Mesothelial cell of epicardium (in vitro differentiated cells): ENCODE measurements at places on chromosomes 6 and 20.
A peak's percentile ranks its signal among the peaks of the same experiment; 100 is the strongest.

DNA sequence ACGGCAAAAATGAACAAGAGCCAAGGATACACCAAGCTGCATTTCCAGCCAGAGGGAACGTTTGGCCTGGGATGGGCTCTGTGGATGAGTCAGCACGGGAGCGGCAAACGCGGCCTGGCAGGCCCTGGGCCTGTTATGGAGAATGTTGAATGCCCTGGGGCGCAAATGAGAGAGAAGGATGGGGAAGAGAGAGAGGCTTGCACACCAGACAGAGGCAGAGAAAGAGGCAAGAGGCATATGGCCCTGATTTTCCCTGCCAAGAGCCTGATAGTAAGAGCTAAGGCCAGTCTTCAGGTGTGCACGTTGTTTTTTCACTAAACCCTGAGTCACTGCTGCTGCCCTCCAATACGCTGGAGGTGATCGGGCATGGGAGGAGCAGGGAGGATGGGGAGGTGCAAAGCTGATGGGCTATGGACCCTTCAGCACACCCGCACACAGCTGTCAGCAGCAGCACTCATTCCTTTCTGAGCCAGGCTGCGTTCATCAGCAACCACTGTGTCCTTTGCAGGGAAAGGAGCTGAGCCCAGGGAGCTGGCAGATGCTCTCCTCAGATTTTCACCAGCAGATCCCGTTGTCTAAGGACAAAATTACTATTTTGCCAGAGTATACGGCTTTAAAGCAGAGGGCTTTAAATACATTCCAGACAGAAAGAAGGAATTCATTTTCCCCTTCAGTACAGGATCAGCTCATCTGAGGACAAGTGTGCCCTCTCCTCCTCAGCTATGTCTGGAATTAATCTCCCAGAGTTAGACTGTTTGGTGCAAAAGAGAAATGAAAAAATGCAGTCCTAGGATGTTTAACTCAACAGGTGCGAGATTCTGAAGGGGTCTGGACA lies 61.7 kb upstream of the SLC22A23 start:
- no peak for DNase-seq

DNA sequence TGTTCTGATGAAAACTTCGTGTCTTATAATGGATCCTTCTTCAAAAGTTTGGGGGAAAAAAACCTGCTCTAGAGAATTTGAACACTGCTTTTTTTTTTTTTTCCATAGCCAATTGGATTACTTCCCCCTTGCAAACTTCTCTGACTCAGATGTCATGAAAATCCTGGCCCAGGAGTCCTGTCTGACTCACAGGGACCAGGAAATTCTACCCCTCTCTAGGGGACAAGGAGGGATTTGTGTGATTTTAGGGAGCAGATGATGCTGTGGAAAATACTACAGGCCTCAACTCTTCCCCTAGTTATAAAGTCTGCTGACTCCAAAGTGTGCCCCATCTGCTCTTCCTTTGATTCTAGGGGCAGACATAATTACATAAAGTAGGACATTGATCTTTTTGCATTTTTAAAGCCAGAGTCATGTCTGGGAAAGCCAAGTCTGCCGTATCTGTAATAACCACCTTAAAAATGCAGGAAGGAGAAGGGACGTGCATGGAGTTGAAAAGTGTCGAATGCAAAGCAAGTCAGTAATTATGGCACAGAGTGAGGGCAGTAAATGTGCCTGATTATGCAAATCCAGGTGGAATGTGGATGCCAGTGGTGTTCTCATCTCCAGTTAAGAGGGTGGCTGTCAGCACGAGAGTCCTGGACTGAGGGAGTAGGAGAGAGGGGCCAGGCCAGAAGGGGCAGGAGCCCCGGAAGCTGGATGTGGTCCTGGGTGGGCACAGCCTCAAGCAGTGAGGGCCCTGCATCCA lies 144.3 kb upstream of the SULF2 start:
- no peak for DNase-seq

DNA sequence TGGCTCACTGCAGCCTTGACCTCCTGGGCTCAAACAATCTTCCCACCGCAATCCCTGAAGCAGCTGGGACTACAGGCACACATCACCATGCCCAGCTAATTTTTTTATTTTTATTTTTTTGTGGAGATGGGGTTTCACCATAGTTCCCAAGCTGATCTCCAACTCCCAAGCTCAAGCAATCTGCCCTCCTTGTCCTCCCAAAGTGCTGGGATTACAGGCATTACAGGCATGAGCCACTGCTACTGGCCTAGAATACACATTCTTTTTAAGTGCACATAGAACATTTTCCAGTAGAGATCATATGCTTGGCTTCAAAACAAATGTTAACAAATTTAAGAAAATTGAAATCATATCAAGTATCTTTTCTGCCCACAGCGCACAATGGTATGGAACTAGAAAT lies 176.8 kb upstream of the MARCKS start:
- DNase-seq: no peak

DNA sequence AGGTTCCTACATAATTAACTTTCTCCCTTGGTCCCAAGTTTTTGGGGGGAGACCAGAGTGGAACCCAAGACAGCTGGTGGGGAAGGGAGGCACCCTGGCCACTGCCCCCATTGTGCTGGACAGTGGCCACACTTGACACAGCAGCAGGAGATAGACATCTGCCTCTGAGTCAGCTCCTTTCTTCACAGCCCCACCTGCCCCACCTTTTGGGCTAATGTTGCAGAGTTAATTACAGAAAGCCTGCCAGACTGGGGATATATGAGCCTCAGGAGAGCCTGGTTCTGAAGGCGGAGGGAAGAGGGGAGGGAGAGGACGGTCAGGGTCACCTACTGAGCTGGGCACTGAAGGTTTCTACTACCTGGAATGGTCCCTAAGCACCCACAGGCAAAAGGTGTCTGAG lies 50.6 kb downstream of the MAFB start:
- no peak for DNase-seq

DNA sequence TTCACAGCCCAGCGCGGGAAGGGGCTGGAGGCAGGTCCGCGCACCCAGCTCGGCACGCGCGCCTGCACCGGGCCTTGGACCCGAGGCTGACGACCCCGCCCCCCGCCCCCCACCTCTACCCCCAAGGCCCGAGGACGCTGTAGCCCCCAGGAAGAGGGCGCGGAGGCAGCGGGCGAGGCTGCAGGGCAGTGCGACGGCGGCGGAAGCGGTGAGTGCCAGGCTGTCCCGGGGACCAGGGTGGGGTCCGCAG lies 1.2 kb downstream of the LIME1 start:
- no peak for DNase-seq

- DNase-seq: no peak
These were observed 620.1 kb downstream of the HTR1B start for GRCh38 chr6:76843054-76843822.

- peak; percentile 84 for DNase-seq
These were observed 41.1 kb upstream of the PTGIS start for GRCh38 chr20:49608752-49609670.

- no peak for DNase-seq
These were observed 287.0 kb upstream of the SUPT3H start for GRCh38 chr6:45664707-45665106.

GRCh38 chr6:107470364-107470763 lies 11.0 kb upstream of the PDSS2 start:
- DNase-seq: no peak

- no peak for DNase-seq
These were observed 5.4 kb upstream of the ZBTB12 start for GRCh38 chr6:31907158-31907813.

- DNase-seq: no peak
These were observed 44.0 kb downstream of the LRFN2 start for GRCh38 chr6:40543146-40543545.

DNA sequence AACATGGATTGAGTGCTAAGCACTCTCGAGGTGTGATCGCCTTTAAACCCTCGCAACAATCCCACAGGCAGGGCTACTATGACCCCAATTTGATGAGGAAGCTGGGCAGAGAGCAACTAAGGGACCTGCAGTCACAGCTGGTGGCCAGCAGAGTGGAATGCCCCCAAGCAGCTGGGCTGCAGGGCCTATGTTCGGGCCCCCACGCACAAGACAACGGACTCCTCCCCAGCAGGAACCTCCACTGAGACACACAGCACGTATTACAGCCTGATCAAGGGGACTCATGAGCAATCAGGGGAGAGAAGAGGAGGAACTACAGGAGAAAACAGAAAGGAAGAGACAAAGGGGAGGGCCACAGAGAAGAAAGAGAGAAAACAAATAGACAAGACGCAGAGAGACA lies 21.7 kb downstream of the CST7 start:
- no peak for DNase-seq

DNA sequence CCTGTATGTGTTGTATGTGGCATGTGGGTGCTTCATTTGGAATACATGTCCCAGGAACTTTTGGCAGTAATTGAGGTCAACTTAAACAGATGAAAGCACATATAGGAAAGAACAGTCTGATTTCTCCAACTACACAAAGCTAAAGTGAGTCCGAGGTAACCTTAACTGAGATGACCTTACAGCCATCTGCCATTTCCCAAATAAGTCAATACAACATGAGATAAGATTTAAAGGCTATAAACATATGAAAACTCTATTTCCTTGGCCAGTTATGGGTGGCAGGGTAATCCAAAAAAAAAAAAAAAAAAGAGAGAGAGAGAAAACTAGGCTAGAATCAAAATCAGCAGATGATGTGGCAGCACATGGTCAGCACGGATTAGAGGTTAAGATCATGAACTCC lies 1068.3 kb downstream of the KHDRBS2 start:
- no peak for DNase-seq

DNA sequence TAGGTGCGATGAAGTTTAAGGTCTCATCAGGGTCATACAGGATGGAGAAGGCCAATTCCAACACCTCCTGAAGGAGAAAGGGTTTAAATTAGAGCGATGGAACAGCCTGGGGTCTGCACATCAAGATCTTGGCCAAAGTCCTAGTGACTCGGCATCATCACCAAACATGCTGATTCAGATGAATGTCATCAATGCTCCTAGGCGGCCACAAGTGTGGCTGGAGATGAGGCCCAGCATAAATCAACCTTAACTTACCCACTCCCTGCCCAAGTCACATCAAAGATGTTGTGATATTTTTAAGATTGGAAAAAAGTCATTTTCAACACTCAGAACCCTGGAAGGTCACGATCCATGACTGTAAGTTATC lies 37.5 kb downstream of the ELMO2 start:
- no peak for DNase-seq

- no peak for DNase-seq
These were observed 420.6 kb upstream of the MMS22L start for GRCh38 chr6:97703661-97704060.

GRCh38 chr20:38286586-38287531 lies 17.1 kb upstream of the BPI start:
- DNase-seq: no peak

DNA sequence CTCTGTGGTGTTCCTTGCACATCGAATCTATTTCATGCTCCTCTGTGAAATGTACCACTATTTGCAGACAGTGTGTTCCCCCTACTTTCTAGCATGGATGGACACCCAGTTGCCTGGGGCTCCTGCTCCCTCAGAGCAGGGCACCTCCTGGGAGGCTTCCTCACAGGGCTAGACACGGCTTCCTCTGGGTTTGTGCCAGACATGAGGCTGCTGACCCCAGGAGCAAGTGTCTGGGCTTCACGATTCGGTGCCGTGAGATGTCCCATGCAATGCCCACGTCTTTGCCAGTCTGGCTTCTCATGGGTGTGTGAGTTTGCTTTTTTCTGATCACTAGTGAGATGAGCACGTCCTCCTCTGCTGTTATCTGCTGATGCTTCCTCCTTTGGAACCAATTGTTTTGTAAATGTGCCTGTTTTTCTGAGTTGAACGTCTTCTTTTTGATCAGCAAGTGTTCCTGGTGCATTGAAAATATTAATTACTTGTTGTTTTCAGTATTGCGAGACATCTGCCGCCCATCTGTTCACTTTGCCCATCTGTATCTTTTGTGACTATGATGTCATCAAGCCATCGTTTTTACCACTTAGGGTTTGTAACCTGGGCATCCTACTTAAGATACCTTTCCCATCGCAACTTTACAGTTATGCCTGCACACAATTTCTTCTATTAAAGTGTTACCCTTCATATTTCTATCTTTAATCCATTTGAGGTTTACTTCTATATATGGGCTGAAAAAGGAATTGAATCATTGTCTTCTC lies 92.0 kb downstream of the TTLL2 start:
- no peak for DNase-seq

DNA sequence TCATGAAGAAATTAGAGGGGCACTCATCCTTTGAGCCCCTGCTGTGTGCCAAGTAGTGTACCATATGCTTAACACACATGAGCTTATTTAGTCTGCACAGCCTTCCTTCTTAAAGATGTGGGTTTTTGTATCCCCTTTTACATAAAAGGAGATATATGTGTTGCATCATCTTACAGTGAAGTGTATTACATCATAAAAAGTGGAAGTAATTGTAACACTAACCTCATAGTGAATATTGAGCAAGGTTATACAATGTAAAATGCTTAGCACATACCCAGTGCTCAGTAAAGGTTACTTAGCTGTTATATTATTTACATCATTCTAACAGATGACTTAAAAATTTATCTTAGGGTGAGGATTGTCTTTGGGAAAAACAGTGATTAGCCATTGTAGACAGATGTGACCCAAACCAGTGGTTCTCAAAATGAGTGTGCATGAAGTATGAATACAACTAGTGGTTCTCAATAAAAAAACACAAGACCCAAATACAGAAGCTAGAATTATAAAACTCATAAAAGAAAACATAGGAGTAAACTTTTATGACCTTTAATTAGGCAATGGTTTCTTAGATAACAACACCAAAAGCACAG lies 3.8 kb upstream of the PIGU start:
- DNase-seq: no peak

DNA sequence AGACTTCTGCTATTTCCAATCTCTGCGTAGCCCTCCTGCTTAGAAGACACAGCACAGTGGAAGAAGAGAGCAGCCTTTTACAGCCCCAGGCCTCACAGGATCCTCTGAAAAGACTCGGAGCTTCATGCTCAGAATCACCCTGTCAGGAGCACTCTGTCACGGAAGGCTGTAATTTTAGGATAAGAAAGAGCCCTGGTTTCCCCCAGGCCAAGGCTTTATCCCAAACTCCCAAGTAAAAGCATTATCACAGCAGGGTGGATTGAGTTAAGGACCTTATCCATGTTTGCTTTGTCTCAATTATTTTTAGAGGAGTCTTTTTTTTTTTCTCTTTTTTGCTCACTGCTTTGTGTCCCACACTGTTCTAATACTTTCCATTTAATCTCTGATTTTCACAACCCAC lies 39.2 kb downstream of the ANKS1A start:
- no peak for DNase-seq

GRCh38 chr6:16654701-16655100 lies 106.6 kb downstream of the ATXN1 start:
- DNase-seq: no peak

GRCh38 chr6:167985911-167986595 lies 11.4 kb upstream of the KIF25 start:
- DNase-seq: no peak

DNA sequence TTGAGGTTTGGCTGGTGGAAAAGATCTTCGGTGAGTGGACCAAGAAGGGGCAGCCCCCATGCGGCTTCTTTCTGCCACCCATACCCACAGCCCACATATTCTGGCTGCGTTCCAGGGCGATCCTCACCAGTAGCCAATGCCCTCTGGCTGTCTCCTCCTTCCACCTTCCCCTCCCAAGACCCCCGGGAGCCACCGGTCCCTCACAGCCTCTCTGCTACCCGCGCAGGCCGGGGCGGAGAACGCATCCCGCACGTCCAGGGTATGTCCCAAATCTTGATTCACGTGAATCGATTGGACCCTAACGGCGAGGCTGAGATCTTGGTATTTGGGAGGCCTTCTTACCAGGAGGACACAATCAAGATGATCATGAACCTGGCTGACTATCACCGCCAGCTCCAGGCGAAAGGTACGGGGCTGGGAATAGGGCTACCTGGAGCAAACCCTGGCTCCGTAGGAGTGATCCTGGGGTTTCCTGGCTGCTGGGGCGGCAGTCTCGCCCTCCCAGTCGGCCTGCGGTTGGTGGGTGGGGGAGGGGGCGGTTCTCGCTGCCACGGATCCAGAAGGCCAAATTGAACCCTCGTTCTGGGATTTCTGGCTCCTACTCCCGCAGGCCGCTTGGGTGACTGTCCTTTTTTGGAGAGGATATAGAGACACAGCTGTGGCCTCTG lies 545 bp downstream of the KHDC3L start:
- no peak for DNase-seq
